ENCODE measurements at places on chromosomes 12 and 14. TPM values are rescaled to one million over a fixed set of nuclear protein-coding genes. Genes with fewer than 3 reads are reported as not detected.

Gene DHRS1
- total RNA-seq = 5.3 TPM

Gene PTPRR
- total RNA-seq = 31.0 TPM

Gene MORN3
- total RNA-seq = 0.88 TPM

Gene PRKCH
- total RNA-seq = 1.6 TPM

Gene PLBD2
- 12.6 TPM for total RNA-seq

Gene CCDC175
- not detected for total RNA-seq

Gene ACOT6
- total RNA-seq = not detected

Gene SIX6
- not detected for total RNA-seq

Gene CLEC4A
- total RNA-seq = not detected

DNA sequence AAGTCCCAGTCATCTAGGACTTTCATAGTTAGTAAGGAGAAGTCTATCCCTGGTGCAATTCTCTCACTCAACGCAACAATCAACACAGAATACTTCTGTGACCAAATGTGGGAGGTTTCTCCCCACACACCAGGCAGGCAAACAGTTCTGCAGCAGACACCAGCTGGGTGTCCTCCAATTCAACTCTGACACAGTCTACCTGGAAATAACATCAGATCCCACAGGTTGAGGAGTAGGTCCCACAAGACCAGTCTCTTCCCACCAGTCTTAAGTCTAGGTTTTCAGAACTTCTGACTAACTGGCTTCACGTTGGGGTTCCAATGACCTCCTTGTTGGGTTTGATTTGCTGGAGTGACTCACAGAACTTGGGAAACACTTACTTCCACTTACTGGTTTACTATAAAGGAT is 14.8 kb downstream of the ACOT6 start:
- no peak for DNase-seq

DNA sequence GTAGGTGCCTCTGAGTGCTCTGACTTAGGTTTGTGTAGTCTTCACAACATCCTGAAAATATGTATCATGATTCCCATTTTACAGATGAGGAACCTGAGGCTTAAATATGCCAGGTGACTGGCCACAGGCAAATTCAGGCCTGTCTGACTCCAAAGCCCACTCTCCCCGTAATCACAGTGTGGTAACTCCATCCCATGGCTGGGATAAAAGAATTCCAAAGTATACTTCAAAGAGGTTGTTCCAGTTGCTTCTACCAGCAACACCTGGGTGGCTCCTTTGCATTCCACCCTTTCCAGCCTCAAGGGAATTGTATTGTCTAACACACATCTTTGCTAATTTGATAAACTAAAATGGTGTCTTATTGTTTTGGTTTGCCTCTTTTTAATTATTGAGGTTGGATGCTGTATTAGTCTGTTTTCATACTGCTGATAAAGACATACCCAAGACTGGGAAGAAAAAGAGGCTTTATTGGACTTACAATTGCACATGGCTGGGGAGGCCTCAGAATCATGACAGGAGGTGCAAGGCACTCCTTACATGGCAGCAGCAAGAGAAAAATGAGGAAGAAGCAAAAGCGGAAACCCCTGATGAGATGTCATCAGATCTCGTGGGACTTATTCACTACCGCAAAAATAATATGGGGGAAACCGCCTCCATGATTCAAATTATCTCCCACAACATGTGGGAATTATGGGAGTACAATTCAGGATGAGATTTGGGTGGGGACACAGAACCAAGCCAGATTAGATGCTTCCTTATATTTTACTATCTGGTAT is 9.9 kb upstream of the CHST11 start:
- no peak for DNase-seq

DNA sequence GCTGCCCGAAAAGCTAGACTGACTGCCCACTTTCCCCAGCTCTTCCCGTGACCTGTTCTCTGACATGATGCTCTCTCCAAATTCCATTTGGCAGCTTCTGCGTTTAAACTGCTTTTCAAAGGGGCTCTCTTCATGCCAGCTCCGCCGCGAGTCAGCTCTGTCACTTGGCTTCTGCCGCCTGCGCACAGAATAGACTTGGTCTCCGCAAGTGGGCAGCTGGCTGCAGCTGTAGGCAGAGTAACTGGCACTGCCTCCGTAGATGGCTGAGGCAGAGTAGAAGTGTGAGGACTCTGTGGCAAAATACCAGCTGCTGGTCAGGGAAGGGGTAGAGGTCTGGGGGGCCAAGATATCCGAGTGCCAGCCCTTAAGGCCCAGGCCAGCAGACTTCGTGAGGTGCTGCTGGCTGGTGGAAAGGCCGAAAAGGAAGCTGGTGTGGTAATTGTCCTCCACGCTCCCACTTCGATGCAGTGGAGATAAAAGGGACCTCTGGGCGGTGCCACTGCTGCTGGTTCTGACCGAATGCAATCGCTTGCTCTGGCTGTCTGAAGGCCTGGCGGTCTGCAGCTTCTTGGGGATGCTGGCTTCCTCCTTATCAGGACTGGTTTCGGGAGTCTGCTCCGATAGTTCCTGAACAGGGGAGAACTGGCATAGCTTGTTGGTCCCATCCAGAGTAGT is 85.7 kb downstream of the DUSP16 start:
- DNase-seq = no peak

DNA sequence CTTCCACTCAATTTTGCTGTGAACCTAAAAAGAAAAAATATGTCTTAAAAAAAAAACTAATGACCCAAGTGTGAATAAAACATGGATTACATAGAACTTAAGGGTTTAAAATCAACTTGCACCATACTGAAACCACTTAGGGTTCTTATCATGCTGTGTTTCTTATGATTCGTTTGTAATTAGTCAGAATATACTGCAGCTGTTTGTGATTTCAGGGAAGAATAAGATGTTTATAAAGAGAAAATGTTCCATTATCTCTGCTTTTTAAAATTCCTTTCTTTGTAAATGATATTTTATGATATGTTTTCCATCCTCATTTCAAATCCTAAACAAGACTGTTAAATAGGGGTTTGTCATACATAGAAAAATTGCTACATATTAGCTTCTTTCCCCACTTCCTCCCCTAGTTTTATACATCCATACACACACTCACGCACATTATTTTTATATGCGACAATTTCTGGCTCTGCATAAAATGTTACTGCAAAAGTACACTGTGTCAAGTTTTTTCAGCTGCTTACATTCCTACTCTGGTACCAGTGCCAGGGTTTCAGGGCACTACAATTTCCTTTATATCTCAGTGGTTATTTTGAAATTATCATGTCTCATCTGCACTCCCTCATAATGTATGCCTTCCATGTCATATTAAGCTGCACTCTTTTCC is 275.2 kb upstream of the GARIN6 start:
- no peak for DNase-seq

DNA sequence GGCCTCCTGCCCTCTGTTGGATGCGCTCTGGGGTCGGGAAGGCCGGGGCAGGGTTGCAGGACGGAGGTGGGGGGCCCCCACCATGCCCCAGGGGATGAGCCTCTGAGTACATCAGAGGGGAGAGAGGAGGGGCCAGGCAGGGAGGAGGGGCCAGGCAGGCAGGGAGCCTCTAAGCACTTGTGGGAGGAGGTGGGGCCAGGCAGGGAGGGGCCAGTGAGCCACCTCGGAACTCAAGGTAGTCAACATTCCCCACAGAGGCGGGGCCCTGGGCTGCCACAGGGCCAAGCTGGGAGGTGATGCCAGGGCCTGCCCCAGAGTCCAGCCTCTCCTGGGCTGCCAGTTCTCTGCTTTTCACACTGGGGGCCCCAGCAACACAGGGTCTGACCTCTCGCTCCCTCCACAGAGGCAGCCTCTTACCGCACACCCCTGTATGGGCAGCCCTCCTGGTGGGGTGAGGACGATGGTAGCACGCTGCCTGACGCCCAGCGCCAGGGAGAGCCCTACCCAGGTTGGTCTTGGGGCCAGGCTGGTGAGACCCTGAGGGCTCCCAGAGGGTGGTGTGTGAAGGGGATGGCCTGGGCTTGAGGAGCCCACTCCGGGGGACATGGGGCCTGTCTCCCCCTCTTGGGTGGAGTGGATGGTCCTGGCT is 17.4 kb downstream of the CEP170B start:
- DNase-seq = peak; percentile 52

GRCh38 chr14:21536418-21537089 is 10.4 kb upstream of the SALL2 start:
- DNase-seq = no peak

DNA sequence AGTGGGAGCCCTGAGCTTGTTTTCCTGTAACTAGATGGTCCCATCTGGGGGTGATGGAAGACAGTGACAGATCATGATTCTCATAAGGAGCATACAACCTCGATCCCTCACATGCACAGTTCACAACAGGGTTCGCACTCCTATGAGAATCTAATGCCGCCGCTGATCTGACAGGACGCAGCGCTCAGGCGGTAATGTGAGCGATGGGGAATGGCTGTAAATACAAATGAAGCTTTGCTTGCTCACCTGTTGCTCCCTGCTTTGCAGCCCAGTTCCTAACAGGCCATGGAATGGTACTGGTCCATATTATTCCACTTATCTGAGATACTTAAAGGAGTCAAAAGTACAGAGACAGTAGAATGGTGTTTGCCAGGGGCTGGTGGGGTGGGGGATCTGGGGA is 9.9 kb upstream of the CEP83 start:
- no peak for DNase-seq

DNA sequence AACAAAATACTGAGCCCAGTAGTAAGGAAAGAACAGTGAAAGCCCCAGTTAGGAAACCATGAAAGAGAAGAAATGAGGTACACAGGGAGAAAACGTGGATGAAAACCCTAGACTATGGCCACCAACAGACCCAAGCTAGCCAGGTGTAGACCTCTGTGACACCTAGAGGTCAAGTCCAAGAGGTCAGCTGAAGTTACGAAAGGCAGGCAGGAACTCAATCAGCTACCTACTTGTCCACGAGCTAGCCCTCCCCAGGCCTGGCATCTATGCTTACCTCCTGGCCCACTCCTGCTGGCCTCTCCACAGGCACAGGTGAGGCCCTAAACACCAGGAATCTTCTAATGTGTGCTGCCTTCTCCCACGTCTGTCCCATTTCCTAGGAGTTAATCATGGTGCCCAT is 48.7 kb downstream of the DPF3 start:
- DNase-seq = no peak

DNA sequence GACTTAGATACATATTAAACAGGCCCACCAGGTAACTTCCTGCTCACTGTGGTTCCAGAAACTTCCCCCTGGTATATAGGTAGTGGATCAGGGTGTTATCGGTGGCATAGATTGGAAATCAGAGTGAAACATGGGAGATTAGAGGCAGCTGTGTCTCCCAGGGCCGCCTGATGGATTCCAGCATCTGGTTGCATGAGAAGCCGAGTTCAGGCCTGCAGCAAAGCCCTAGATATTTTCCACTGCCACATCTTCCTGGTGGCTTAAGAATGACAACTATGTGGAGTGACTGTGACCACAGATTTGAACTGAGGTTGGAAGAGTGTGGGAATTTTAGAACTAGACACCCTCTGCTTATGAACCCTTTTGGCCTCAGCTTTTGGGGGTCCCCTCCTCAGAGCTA is 184.8 kb upstream of the NTF3 start:
- DNase-seq = no peak

- DNase-seq = peak; percentile 53
These were observed 14.0 kb downstream of the TAMALIN start for GRCh38 chr12:52020539-52021336.

GRCh38 chr12:5648692-5649359 is 216.9 kb downstream of the NTF3 start:
- peak; percentile 19 for DNase-seq
